ENCODE measurements at places on chromosomes 2 and 18.

DNA sequence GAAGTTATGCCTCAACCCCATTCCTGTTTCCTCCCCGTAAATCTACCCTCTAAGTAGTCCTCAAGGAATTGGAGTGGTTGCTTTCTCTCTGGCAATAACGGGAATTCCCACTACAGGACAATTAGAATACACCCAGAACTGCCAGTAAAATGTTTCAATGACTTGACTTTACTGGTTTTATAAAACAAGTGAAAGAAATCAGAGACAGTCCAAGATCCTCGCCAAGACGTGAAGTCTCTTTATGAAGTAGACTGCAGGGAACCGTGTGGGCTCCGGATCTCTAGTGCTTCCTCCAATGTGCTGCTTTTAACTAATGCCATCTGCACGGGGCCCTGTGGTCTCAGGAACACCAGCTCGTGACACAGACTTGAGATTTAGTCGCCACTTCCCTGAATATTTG is 101.4 kb downstream of the CPO start:
- DNase-seq: no peak

GRCh38 chr18:48545757-48546321 is 7.0 kb downstream of the CTIF start:
- DNase-seq: no peak

DNA sequence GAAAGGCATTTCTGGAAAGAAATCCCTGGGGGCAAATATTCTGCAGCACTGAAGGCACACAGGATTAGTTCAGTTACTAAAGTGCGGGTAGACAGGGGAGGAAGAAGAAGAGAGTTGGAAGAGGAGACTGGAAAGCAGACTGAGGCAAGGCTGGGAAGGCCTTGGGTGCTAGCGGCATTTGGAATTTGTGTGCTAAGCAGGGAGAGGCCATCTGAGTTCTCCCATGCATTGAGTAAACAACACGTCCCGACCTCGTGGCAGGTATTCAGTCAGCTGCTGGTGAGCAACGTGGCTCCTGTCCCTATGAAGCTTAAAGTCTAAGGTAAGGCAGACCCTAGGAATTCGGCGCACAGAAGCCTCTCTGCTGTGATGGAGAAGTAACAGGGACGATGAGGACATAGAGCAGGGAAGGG is 30.7 kb downstream of the ATP8B1 start:
- no peak for DNase-seq

DNA sequence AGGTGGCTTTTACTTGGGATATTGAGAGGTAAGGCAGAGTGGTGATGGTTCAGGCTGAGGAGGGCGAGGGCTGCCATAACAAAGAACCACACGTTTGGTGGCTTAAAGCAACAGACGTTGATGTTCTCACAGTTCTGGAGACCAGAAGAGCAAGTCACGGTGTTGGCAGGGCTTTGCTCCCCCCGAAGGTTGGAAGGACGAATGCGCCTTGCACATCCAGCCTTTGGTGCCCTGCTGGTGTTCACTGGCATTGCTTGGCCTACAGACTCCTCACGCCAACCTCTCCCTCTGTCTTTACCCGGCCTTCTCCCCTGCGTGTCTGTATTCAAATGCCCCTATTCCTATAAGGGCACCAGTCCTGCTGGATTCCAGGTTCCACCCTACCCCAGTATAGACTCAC is 125.4 kb downstream of the TPO start:
- DNase-seq: no peak

DNA sequence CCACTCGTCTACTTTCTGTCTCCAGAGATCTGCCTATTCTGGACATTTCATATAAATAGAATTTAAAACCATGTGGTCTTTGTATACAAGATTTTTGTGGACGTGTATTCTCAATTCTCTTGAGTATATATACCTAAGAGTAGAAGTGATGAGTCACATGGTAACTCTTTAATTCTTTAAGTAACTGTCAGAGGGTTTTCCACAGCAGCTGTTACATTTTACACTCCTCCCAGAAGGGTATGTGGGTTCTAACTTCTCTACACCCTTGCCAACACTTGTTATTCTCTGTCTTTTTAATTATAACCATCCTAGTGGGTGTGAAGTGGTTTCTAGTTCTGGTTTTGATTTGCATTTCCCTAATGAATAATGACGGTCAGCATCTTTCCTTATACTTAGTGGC is 70.9 kb downstream of the MAP3K20 start:
- no peak for DNase-seq

DNA sequence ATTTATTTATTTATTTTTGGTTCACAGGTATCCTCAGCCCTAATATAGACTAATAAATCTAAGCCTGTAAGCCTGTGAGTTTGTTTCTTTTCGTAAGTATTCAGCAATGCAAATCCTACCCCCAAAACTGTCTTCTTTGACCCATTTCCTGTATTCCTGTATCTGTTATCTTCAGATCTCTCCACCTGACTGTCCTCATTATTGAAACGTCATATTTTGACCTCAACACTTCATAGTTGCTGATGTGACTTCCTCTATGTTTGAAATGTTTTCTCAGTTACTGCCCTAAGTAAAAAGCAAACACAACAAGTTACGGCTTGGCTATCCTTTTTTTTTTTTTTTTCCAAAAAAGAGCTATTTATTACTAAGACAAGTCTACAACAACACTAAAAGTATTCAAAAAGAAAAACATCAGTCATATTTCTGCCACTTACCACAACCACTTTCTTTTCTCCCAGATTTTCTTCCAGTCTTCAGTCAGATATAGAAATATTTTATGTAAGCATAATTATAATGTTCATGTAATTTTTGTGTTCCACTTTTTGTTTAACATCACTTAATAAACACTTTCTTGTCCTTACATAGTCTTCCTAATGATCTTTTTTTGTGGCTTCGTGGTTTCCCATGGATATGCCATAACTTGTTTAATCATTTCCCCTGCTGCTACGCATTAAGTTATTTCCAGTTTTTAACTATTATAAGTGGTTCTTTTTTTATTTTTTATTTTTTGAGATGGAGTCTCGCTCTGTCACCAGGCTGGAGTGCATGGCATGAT is 45.0 kb upstream of the EML4 start:
- no peak for DNase-seq

GRCh38 chr2:100898035-100898665 is 78.2 kb downstream of the NPAS2 start:
- no peak for DNase-seq

GRCh38 chr2:204145791-204146190 is 209.2 kb downstream of the ICOS start:
- no peak for DNase-seq

- no peak for DNase-seq
These were observed 736.6 kb upstream of the ZEB2 start for GRCh38 chr2:145256551-145256950.

DNA sequence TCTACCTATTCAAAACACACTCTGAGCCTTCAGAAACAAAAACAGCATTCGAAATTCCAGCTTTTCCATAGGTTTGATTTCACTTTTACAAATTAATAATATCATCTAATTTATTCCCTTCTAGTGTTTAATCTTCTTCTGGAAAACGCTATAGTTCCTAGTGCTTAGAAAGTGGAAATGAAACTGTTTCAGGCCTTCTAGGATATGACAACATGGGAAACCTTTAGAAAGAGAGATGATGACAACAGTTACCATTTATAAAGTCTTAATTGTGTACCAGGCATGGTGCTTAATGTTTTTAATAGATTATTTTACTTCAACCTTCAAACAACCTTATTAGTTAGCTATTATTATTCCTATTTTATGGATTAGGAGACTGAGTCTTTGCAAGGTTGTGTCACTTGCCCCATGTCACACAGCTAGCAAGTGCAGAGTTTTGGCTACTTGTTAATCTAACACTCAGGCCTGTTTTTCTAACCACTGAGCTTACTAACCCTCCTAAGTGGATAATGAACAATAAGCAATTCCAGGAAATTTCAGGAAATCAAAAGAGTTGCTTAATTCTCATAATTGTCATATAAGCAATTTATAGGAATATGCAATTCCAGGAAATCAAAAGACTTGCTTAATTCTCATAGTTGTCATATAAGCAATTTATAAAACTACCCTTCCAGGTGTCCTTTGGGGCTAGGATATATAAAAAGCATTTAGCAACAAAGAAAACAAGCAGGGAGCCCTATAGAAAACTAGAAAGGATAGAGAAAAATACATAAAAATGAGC is 206.0 kb downstream of the ZNF521 start:
- no peak for DNase-seq

DNA sequence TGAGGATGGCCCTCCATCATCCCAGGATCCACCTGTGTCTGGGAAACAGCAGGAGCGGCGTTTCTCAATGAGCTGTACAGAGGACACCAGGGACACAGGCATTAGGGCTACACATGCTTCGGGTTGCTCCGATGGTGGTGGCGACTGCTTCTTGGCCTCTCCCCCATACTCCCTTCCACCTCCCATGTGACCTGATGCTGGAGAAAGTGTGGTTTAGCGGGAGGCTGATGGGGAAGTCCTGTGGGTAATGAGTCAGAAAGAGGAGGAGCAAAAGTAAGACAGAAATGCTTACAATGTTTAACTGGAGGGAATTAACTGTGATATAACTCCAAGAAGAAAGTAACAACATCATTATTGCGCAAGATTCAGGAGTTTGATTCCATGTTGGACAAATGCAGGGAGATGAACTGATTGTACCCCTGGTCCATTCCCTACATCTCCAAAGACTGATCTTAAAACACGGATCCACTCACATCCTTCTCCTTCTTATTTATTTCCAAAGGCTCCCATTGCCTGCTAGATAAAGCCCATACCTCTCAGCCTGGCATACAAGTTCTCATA is 186.6 kb downstream of the NRP2 start:
- no peak for DNase-seq

DNA sequence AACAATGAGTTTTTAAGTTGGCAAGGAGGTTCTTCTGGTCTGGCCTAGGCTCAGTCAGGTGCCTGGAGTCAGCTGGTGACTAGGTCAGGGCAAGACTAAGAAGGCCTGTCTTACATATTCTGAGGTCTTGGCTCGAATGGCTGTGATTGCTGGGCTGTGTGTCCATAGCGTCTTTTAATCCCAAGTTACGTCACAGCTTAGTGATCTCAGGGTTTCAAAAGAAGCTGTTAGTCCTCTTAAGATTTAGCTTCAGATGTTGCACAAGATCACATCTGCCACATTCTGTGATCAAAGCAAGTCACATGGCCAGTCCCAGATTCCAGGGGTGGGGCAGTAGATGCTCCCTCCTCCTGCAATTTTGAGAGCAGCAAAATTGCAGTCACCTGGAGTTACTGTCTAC is 61.3 kb downstream of the PKP4 start:
- DNase-seq: no peak

- DNase-seq: no peak
These were observed 25.9 kb downstream of the GKN2 start for GRCh38 chr2:68926796-68927195.

DNA sequence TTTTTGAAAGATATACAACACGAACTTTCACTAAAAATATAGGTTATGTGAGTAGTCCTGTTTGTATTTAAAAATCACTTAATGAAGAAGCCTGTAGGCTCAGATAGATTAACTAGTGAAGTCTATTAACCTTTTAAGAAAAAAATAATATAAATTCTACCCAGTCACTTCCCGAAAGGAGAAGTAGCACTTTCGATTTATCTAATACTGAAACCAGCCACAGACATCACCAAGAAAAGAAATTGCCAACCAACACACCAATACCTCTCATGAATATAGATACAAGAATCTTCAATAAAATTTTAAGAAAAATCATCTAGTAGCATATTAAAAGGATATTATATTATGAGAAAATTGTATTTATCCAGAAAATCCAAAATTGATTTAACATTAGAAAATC is 160.5 kb downstream of the GALNT13 start:
- no peak for DNase-seq

GRCh38 chr2:44722026-44722625 is 219.4 kb upstream of the SIX3 start:
- no peak for DNase-seq

GRCh38 chr2:135740206-135740605 is 1.4 kb upstream of the UBXN4 start:
- DNase-seq: no peak

DNA sequence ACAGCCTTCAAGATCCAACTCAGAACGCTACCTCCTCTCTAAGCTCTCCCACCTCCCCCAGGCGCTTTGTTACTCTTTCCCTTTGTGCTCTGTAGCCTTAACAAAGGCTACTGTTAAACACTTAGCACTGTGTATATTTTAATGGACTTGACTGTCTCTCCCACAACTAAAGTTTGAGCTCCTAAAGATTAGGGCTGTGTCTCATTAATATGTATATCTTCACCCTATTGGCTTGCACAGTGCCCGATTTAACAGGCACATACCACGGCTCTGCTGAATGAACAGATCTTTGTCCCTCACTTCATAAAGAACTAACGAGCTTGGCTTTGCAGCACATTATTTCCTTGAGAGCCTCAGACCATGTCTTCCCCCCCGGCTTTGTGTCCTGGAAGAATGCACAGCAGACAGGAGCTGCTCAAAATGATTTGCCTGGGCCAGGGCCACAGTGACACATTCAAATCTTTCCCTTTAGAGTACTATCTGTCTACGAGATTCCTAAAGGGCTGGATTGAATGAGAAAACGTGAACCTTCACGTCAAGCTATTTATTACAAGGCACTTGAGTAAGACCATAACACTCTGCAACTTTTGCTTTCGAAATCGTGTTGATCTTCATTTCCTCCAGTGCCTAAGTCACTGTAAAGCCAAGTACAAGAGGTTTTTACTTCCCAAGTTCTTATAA is 22.1 kb downstream of the ABHD3 start:
- DNase-seq: no peak

- DNase-seq: no peak
These were observed 58.2 kb downstream of the REL start for GRCh38 chr2:60939622-60940021.

DNA sequence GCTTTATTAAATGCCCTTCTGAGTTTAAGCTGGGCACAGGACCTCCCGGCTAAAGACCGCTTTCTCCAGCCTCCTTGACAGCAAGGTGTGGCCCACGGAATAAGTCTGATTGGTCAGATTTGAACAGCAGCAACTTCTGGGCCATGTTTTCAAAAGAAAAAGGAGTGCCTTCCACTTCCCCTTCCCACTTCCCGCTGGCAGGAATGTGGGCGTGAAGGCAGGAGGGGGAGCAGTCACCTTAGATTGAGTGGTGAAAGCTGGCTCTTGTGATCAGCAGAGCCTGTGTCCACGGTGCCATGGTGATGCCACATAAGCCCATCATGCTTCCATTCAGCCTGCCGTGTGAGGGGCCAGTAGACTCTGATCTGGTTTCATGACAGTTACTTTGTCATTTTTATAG is 136.6 kb upstream of the GLI2 start:
- no peak for DNase-seq

Measured in omental fat pad (tissue), 4 donors.